DND-41 (cell line): ENCODE measurements at places on chromosomes 11 and 22.

- DNase-seq: no peak
Observed at GRCh38 chr22:31540966-31541365, 44.6 kb downstream of the SFI1 start.

DNA sequence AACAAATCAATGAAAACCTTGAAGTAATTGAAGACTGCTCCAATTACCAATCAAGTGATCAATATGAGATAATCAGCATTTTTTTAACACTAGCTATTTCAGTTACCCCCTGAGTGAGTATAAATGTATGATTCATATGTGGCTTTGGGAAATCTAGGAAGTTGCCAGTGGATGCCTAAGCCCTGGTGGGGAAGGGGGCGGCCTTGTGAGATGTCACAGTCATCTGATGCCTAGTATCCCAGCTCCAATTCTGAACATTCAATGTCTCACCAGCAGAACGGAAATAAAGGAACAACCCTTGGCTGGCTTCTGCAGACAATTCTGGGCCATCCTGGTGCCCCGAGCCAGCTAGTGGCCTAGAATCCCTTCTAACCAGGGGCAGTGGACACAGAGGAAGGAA lies 58.5 kb upstream of the TIMP3 start:
- DNase-seq: no peak

DNA sequence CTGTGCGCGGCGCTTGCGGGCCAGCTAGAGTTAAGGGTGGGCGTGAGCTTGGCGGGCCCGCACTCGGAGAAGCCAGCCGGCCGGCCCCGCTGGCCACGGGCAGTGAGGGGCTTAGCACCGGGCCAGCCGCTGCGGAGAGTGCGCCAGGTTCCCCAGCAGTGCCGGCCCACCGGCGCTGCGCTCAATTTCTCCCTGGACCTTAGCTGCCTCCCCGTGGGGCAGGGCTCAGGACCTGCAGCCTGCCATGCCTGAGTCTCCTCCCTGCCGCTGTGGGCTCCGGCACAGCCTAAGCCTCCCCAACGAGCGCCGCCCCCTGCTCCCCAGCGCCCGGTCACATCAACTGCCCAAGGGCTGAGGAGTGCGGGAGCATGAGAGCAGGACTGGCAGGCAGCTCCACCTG lies 5.2 kb upstream of the PES1 start:
- DNase-seq: no peak

DNA sequence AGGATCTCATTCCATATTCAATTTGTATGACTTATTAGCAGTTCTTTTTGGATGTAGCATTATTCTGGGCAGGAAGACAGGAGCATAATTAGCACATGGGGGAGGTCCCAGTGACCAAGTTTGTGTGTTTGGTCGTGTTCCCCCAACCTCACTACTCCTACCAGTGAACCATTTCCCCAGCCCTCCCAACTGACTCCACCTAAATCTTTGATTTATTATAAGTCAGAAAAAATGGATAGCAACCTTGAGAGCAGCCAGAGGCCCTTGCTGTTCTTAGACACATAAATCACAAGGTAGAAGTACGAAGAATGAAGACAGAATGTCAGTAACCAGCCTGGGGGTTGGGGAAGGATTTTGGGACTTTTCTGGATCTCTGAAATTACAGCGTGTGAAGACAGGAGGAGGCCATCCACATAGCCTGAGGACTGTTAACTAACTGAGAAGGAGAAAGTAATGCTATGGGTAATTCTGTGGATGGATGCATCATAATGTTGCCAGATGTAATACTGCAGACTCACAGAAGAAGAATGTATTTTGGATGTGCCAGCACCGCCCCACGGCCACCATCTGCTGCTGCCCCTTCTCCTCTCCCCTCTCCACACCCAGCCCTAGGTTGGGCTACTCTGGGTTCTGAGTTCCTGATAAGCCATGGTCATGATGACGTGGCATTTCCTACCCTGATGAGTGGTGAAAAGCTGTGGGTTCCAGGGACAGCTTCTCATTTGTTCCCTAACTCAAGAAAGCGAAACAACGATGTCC lies 124.3 kb upstream of the TTC12 start:
- DNase-seq: no peak
